Breast epithelium (tissue), 4 donors: ENCODE measurements at places on chromosomes 12 and 14.

DNA sequence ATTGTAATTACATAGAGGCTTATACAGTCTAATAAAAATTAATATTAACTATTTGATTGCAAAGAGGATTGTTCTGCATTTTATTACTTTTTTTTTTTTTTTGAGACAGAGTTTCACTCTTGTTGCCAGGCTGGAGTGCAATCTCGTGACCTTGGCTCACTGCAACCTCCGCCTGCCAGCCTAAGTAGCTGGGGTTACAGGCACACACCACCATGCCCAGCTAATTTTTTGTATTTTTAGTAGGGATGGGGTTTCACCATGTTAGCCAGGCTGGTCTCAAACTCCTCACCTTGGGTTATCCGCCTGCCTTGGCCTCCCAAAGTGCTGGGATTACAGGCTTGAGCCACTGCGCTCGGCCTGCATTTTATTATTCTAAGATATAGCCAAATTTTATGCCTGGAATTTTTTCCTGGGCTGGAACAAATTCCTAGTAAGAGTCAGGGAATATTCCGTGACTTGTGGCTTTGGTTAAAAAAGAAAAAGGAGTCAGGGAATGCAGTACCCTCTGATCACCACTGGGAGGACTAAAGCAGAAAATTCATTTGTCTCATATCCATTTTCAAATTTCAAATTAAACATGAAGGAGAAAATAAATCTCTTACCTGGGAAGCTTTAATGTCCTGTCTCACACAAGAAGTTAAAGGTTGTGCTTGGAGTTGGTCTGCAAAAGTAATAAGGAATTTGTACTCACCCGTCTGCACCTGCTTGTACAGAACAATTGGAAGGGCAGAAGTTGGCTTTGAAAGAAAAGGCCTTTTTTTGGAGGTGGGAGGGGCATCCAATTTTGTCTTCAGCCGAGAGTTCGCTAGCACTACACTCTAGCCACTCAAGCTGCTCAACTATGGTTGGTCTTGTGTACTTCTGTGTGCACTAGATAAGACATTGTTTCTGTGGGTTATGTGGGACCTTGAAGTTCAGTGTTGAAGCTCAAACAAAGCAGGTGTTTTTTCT is 8.7 kb downstream of the MARK3 start:
- no peak for DNase-seq

DNA sequence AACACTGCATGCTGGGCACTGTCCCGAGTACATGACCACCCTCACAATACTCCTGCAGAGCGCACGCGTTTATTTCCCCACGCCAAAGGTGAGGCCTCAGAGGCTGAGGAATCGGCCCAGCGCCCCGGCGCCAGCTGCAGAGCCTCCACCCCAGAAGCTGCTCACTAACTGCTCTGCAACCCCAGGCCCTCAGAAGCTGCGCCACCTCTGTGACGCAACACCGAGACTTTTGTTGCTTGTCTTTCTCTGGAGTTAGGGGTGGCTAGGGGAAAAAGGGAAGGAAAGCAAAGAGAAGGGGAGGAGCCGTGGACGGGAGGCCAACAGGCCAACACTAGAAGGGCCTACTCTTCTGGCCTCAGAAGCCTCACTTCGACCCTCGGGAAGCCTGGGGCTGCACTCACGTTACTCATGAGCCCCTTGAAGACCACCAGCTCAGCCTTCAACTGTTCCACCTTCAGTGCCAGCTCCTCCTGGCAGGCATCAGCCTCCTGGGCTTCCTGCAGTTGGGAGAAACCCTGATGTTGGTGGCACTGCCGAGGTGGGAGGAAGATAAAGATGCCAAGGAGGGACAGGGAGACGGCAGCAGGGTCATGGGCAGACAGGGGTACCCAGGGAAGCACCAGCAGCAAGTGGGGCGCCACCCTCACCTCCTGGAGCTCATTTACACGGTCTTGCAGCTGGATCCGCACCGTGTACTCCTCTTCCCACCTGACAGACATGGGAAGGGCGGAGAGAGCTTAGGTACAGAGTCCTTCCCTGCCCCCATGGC is 5.4 kb downstream of the IFFO1 start:
- no peak for DNase-seq

- DNase-seq, result no peak
Measured at GRCh38 chr12:21561158-21561557, 35.1 kb downstream of the SPX start.

GRCh38 chr12:115101520-115101919 is 417.5 kb upstream of the TBX3 start:
- DNase-seq, result no peak

GRCh38 chr12:79566452-79567174 is 124.2 kb downstream of the PAWR start:
- no peak for DNase-seq
